AG08395 (cell line): ENCODE measurements at places on chromosomes 5 and 9.

DNA sequence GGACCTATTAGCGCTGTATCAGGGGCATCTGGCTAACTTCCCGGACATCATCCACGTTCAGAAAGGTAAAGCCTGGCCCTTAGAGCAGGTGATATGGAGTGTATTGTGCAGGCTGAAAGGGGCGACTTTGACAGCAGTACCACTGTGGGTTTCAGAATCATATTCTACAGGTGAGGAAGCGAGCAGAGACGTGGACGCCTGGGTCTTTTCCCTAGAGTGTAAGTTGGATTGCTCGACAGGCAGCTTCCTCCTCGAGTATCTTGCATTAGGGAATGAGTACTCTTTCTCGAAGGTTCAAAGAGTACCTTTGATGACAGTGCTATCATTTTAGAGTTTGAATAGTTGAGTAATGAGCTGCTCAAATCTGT is 1.9 kb downstream of the SNX18 start:
- DNase-seq: no peak

- DNase-seq: no peak
Measured at GRCh38 chr9:33446240-33446945, 1.0 kb downstream of the AQP3 start.

- peak; percentile 18 for DNase-seq
Measured at GRCh38 chr5:83433891-83434290, 37.7 kb upstream of the VCAN start.

GRCh38 chr9:92617951-92618510 is 51.9 kb downstream of the IPPK start:
- DNase-seq: no peak

DNA sequence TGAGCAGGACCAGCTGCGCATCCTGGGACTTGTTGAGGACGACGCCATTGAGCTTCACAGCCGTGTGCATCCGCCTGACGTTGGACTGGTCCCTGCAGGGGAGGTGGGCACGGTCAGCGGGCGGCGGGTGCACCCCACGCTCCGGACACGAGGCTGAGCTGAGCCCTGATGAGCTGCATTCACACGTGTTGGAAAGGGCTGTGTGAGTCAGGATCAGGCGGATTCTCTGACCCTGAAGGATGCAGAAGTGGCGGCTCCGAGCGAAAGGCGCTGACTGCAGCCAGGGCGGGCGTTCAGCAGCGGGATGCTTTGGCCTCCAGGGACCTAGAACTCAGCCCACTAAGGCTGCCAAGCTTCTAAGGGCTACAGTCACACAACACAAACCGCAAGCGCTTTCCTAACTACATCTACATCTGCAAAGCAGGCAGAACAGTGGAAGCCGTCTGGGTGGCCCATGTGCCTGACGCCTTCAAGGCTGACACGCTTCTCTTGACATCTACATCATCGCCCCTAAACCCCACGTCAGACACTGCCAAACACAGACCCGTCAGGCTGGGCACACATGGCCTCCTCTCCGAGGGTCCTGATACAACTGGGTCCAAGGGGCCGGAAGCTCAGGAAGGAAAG is 44.9 kb downstream of the NKD2 start:
- peak; percentile 78 for DNase-seq

- DNase-seq: no peak
Measured at GRCh38 chr9:847505-847904, 6.0 kb downstream of the DMRT1 start.

DNA sequence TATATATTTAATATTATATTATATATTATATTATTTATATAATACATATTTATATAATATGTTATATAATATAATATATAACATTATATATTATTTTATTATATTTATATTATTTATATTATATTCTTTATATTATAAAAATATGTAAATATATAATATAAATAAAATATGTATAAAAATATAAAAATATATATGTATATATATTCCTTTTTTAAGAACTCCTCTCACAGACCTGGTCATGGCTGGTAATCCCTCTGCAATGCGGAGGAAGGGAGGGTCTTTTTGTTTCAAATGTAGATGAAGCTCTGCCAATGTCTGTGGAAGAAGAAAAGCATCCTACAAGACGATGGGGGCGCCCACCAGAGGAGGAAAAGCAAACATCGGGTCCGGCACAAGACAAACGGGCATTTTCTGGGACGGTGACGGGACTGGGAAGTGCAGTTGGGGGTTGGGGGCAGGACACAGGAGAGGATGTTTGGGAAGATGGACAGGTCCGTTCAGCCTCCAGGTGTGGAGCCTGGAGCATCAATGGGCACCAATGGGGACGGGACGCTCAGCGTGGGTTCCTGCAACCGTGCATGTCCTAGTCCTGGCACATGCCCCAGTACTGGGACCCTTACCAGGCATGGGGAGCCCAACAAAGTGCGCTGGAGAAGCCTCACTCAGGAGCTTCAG is 194.0 kb downstream of the IRX1 start:
- no peak for DNase-seq

- no peak for DNase-seq
Measured at GRCh38 chr5:165559645-165560044, 2054.2 kb downstream of the MAT2B start.

GRCh38 chr5:78706381-78706780 is 57.8 kb upstream of the LHFPL2 start:
- DNase-seq: no peak

DNA sequence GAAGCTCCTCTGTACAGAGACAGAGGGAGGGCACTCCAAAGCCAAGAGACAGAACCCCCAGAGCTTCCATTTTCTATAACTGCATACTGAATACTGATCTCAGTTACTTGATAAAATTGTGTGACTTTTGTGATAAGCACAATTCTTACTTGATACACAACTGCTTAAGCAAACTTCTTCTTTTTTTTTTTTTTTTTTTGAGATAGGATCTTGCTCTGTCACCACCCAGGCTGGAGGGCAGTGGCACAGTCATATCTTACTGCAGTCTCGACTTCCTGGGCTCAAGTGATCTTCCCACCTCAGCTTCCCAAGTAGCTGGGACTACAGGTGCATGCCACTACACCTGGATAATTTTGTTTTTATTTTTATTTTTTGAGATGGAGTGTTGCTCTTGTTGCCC is 252.1 kb upstream of the ZNF608 start:
- no peak for DNase-seq

DNA sequence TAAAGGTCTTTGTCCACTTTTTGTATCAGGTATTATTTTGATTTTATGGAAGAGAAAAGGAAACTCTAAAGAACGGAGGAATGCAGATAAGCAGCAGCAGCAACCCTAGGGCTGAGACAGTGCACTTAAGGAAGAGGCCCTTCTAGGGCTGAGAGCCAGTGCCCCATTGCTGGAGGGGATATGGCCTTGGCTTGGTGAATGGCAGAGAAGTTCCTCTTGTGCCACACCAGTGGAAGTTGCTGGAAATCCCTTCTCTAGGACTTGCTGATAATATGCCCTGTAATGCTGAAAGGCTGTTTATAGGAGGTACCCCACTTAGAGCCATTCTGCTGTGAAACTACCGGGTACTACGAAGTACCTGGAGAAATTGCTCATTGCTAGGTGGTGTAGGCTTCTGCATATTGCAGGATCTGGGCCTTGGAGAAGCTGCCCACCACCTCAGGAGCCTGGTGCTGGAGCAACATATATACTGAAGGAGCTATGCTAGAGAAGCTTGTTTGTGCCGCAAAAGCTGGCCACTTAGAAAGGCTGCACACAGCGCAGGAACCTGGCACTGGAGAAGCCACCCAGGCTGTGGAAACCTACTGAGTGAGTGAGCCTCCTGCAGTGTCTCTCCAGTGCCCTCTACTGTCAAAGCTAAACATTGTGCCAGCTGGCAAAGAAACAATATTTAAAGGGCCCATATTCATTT is 9.6 kb upstream of the UBTD2 start:
- DNase-seq: peak; percentile 83

DNA sequence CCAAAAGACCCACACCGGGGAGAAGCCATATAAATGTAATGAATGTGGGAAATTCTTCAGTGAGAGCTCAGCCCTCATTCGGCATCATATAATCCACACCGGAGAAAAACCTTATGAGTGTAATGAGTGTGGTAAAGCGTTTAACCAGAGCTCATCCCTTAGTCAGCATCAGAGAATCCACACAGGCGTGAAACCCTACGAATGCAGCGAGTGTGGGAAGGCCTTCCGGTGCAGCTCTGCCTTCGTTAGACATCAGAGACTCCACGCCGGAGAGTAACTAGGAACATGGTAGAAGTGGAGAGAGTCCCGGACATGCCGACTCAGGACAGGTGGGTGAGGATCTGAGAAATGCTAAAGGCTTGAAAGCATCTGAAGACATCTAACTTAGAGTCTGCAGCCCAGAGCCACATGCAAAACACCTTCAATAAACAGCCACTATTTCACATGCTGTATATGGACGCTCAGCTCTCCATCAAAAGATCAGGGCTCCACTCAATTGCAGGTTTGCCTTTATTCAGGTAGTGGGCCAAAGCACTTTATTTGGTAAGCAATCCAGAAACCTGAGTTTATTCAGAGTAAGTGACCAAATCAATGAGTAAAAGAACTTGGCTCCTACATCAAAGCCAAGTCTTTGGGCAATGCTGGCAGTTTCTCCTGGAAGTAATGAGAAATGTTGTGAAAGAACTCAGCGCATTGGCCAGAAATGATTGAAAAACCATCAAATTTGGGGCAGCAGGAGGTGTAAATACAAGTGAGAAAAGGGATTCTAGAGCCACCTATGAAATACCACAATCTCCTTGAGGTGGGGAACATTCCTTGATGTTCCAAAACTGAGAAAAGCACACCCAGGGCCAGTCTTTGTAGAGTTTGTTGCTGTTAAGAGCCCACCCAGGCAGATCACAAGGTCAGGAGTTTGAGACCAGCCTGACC is 6.0 kb downstream of the RPL12 start:
- peak; percentile 21 for DNase-seq

- no peak for DNase-seq
Measured at GRCh38 chr5:6743161-6743560, 29.9 kb downstream of the TENT4A start.

DNA sequence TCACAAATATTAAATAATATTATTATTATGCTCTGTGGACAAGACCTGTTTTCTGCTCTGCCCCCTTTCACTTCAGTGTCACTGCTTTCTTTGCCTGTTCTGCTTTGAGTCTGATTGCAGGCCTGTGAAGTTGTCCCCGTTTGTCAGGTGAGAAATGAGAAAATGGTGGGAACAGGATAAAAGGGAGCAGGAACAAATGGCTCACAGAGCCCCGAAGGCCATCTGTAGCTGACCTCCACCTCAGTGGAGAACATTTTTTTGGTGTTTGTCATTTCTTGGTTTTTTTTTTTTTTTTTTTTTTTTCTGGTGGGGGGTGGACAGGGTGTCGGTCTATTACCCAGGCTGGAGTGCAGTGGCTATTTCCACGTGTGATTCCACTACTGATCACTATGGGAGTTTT is 13.2 kb upstream of the S100Z start:
- DNase-seq: no peak

GRCh38 chr5:2569176-2569575 is 182.3 kb downstream of the IRX2 start:
- no peak for DNase-seq

DNA sequence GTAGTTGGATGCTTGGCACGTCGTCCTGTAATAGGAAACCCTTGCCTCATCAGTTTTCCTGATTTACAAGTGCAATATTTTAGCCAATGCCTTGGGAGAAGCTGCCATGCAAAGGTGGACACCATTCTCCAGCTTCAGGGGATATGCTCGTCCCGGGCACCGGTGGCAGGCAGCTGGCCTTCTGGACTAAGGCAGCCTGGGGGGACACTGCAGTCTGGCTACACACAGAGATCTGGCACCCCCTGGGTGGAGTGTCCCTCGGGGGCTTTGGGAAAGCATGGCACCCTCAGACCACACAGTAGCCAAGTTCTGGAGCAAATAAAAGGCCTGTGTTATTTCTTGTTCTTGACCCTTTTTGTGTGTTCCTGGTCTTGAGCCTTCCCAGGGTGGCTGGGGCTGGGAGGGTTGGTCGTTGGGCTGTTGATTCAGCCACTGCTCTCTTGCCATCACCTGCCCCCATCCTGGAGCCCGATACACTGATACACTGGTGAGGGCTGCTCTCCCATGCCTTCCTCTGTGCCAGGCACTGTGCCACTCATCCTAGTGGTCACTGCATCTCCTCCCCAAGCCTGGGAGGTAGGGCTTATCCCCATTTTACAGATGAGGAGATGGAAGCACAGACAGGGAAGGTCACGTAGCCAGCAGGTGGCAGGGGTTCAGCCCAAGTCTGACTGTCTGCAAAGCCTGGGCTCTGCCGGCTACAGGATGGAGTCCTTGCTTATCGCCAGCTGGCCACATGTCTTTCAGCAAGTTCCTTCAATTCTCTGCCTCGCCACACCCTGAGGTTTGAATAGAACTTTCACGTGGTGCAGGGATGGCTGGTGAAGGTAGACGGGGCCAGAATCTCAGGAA is 134.1 kb downstream of the RGS3 start:
- no peak for DNase-seq

DNA sequence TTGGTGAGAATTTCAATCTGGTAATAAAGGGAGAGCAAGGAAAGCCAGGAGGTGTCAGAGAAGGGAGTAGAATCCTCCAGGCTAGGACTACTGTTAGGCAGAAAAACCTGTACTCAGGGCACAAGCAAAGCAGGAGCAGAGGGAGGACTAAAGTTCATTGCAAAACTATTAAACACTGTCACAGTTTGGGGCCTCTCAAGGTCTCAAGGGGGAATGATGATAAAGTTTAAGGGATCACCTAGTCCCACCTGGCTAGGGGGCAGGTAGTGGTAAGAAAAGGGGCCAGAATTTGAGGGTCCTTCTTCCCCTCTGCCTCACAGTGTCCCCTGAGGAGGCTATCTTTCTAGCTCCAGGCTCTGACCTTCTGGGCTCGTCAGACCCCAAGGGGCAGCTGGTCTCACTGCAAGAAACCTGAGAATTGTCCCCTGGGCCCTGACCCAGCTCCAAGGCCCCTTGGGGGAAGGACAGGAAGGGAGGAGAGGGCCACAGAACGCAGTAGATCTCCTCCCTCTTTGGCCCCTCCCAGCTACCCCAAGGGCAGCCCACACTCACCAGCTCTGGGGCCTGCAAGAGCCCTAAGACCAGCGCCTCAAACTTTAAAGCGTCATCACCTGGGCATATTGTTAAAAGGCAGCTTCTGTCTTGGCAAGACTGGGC is 974 bp downstream of the CCDC69 start:
- no peak for DNase-seq

- no peak for DNase-seq
Measured at GRCh38 chr5:80211327-80211726, 44.5 kb downstream of the SERINC5 start.

- no peak for DNase-seq
Measured at GRCh38 chr9:37345038-37345437, 77.5 kb upstream of the GRHPR start.

DNA sequence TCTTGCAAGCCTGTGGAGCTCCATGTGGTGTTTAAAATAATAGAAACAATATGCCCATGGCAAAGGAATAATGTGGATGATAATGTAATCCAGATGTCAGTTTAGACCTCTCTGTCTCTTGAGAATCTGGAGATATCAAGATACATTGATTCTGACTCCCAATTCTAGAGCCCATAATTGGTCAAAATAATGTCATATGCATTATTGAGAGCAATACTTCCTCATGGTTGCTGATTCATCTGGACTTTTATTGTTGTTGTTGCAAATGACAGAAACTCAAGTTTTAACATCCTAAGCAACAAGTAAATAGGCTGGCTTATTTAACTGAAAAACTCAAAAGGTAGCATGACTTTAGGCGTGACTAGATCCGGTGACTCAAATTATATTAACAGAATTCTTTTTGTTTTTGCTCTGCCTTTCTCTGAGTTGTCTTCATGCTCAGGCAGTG is 152.1 kb downstream of the PCSK1 start:
- DNase-seq: peak; percentile 29
